ENCODE measurements at places on chromosomes 11 and 22. TPM values are rescaled to one million over a fixed set of nuclear protein-coding genes. Genes with fewer than 3 reads are reported as not detected.

The CRYBB1 gene
- total RNA-seq = not detected

The ARHGAP8 gene
- 0.17 TPM for total RNA-seq

The CAPN5 gene
- total RNA-seq = 12.3 TPM

The GUCY1A2 gene
- total RNA-seq = 0.50 TPM

The IZUMO1R gene
- not detected for total RNA-seq

The MPPED2 gene
- under 0.01 TPM for total RNA-seq

The E2F8 gene
- total RNA-seq = not detected

The C11orf16 gene
- not detected for total RNA-seq

The PLXNB2 gene
- 130 TPM for total RNA-seq

The SPI1 gene
- not detected for total RNA-seq

The IFITM10 gene
- total RNA-seq = 0.50 TPM

The RNF121 gene
- 29.6 TPM for total RNA-seq

The CCDC116 gene
- total RNA-seq = 0.17 TPM

All from fibroblast of lung (primary cell).